Heart right ventricle (tissue), 16 donors: ENCODE measurements at places on chromosomes 12 and 14. TPM values are rescaled to one million over a fixed set of nuclear protein-coding genes. Genes with fewer than 3 reads are reported as not detected.

DNA sequence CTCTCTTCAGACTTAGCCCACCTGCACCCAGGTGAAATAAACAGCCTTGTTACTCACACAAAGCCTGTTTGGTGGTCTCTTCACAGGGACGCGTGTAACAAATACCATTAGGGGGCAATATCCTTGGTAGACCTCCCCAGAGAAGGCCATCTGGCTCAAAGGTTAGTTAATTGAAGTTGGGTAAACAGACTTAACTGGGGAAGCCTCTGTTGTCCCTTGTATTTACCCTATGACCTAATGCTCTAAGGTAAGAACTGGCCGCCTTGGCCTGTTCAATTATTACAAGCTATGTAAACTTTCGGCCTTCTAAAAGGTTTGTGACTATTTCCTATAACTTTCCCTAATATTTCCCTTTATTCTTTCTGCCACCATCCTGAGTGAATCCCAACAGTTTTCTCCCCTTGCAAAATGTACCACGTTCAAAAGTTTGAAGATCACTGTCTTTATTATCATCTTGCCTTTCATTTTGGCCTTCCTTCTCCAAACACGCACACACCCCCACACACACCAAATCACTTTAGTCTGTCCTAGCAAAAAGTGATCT, 15.3 kb upstream of the LYZ start:
- H3K4me3 ChIP-seq, result no peak overlapping the region
- DNase-seq, result no peak
- H3K27ac ChIP-seq, result no peak overlapping the region
- no peaks in the 10 kb centered on the region for H3K36me3 ChIP-seq

- no peaks in the 10 kb centered on the region for H3K4me1 ChIP-seq
- H3K4me3 ChIP-seq, result no peak overlapping the region
- no peaks in the 10 kb centered on the region for H3K36me3 ChIP-seq
- H3K27me3 ChIP-seq, result peaks cover 17% of the 10 kb centered on the region
- no peak overlapping the region for H3K27ac ChIP-seq
- no peak for DNase-seq
Observed at GRCh38 chr14:104537613-104537988, 42.0 kb upstream of the C14orf180 start.

The STAB2 gene
- 0.45 TPM for total RNA-seq

GRCh38 chr14:92328664-92329255, 5.8 kb downstream of the SLC24A4 start:
- no peak overlapping the region for H3K4me3 ChIP-seq
- no peak overlapping the region for H3K27ac ChIP-seq
- H3K27me3 ChIP-seq, result peaks cover 31% of the 10 kb centered on the region
- H3K4me1 ChIP-seq, result peaks cover 6% of the 10 kb centered on the region
- DNase-seq, result no peak

GRCh38 chr12:30913323-30913722, 13.2 kb upstream of the TSPAN11 start:
- no peaks in the 10 kb centered on the region for H3K36me3 ChIP-seq
- no peak for DNase-seq

GRCh38 chr14:65238456-65238855, 136.1 kb upstream of the MAX start:
- H3K36me3 ChIP-seq, result no peaks in the 10 kb centered on the region
- peaks cover 16% of the 10 kb centered on the region for H3K4me1 ChIP-seq
- no peak for DNase-seq

DNA sequence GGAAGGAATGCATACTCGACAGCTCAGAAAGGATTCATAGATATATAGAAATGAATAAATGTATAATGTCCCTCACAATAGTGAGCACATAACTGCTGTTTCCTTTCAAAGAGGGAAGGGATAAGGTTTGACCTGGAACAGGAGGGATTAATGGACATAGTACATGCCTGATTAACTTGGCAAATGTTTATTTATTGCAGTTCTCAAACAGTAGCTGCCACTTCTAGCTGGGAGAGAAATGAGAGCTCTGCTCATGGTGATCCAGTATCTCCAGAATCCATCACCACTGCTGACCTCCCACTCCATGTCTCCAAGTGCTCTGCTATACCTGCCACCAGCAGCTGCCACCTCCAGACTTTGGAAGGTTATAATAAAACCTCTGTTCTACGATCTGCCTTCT, 108.1 kb downstream of the LRIG3 start:
- no peak overlapping the region for H3K4me3 ChIP-seq
- H3K4me1 ChIP-seq, result no peaks in the 10 kb centered on the region
- H3K27ac ChIP-seq, result no peak overlapping the region
- no peaks in the 10 kb centered on the region for H3K36me3 ChIP-seq

DNA sequence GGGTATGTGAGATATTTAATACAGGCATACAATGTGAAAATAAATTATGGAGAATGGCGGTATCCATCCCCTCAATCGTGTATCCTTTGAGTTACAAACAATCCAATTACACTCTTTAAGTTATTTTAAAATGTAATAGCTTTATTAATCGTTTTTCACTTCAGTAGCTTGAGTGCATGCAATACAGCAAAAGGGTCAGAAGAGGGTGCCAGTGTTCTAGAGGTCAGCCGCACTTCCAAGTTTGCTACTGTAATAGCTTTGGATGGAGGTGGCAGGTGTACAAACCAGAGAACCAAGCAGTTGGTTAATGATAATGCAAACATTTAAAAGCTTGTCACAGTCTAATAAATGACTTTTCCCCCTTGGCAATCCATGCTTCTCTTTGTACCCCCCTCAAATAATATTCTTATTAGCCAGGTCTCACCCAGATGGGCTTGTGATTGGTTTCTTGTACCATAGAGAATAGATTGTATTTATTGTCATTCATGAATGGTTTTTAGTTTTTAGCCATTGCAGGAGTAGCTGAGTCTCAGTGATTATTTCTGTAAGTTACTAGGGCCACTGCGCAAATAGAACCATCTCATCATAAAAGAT, 127.0 kb downstream of the ERC1 start:
- no peak overlapping the region for H3K27ac ChIP-seq
- no peaks in the 10 kb centered on the region for H3K36me3 ChIP-seq
- no peaks in the 10 kb centered on the region for H3K27me3 ChIP-seq
- H3K4me1 ChIP-seq, result no peaks in the 10 kb centered on the region

DNA sequence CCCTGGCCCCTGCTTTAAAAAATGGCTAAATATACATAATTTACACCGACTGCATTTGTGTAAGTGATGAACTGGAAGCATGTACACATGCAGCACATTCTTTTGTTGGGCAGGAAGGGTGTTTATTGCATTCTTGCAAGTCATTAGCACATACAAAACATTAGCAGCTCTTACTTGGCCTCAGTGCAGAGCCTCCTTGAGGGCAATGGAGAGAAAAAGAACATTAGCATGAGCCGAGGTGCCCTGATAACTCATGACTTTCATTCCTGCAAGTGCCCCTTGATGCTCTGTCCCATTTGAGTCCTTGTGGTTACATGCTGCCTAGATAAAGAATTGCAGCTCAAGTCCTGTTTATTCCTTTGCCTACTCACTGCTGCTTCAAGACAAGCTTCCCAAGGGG, 61.9 kb downstream of the PAX9 start:
- no peaks in the 10 kb centered on the region for H3K36me3 ChIP-seq
- no peak overlapping the region for H3K4me3 ChIP-seq
- no peak for DNase-seq
- no peak overlapping the region for H3K27ac ChIP-seq
- H3K27me3 ChIP-seq, result no peaks in the 10 kb centered on the region

The RFLNA gene
- not detected for total RNA-seq

The APEX1 gene
- 77.4 TPM for total RNA-seq

- no peaks in the 10 kb centered on the region for H3K4me1 ChIP-seq
- H3K4me3 ChIP-seq, result no peak overlapping the region
- no peaks in the 10 kb centered on the region for H3K27me3 ChIP-seq
- no peak for DNase-seq
- H3K36me3 ChIP-seq, result no peaks in the 10 kb centered on the region
- no peak overlapping the region for H3K27ac ChIP-seq
Observed at GRCh38 chr14:79564371-79564770, 646.9 kb downstream of the DIO2 start.

The NGB gene
- total RNA-seq, result not detected

DNA sequence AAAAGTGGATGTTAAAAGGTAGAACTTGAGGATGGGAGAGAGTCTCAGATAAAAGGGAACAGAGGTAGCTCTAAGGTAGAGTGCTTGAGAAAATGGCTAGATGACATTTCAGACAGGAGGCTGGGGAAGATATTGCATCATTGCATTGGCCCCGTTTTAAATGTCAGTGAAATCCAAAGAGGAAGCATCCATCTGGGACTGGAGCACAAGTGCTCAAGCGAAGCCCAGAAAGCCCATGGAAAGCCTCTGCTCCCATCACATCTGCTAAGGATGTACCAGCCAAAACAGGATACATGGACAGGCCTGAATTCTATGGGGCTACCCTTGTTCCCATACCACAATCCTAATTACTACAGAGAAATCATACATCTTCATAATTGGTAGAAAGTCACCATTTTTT, 581.5 kb upstream of the TMEM132C start:
- H3K27ac ChIP-seq, result no peak overlapping the region
- no peaks in the 10 kb centered on the region for H3K4me1 ChIP-seq
- H3K36me3 ChIP-seq, result no peaks in the 10 kb centered on the region
- no peak overlapping the region for H3K4me3 ChIP-seq

GRCh38 chr12:118500299-118500698, 123.9 kb downstream of the SUDS3 start:
- no peaks in the 10 kb centered on the region for H3K36me3 ChIP-seq
- peaks cover 8% of the 10 kb centered on the region for H3K4me1 ChIP-seq
- H3K27ac ChIP-seq, result no peak overlapping the region

The GRIN2B gene
- total RNA-seq, result not detected

The ARHGDIB gene
- total RNA-seq, result 71.0 TPM

DNA sequence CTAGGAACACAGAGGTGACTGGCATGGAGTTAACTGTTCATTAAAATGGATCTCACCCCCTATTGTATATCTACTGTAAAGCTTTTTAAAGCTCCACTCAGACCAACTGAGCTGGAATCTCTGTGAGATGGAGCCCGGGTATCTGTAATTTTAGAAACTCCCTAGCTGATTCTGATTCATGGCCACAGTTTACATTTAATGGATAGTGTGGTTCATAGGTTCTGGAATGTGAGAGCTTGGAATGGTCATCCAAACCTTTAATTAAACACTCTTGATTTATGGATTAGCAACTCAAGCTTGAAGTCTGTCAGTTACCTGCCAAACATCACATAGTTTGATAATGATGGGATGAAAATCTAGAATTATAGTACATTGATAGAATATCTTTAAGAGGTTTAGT, 183.8 kb downstream of the SLC25A21 start:
- H3K36me3 ChIP-seq, result no peaks in the 10 kb centered on the region
- H3K27ac ChIP-seq, result no peak overlapping the region
- H3K4me3 ChIP-seq, result no peak overlapping the region
- H3K4me1 ChIP-seq, result no peaks in the 10 kb centered on the region

- H3K27ac ChIP-seq, result no peak overlapping the region
- no peaks in the 10 kb centered on the region for H3K4me1 ChIP-seq
- no peak overlapping the region for H3K4me3 ChIP-seq
- DNase-seq, result no peak
Observed at GRCh38 chr12:26696048-26696612, 136.9 kb downstream of the ITPR2 start.

- H3K27ac ChIP-seq, result no peak overlapping the region
- no peak overlapping the region for H3K4me3 ChIP-seq
- no peaks in the 10 kb centered on the region for H3K27me3 ChIP-seq
- DNase-seq, result no peak
Observed at GRCh38 chr14:65237941-65238340, 135.6 kb upstream of the MAX start.

The CISTR gene
- 2.9 TPM for total RNA-seq

The WSCD2 gene
- not detected for total RNA-seq

GRCh38 chr14:93303659-93304058, 29.2 kb downstream of the BTBD7 start:
- no peak overlapping the region for H3K4me3 ChIP-seq
- H3K27me3 ChIP-seq, result no peaks in the 10 kb centered on the region
- peak; percentile 31 for DNase-seq
- peaks cover 70% of the 10 kb centered on the region for H3K4me1 ChIP-seq
- H3K36me3 ChIP-seq, result no peaks in the 10 kb centered on the region

The GPX2 gene
- total RNA-seq, result not detected

DNA sequence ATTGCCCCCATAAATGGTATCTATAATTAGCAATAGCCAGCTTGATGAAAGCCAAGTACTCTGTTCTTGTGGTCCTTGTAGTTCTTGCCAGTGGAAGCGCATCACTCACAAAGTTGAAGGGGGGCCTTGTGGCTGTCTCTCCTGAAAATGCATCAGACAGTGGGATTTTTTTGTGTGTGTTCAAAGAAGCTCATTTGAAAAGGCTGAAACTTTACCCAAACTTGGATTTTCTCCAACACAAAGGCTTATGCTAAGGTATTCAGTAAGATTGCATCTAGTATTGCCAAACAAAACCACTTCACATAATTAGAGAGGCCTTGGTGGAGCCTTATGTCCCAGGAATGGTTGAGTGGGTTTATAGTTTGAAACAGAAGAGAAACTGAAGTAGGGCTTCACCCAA, 216.7 kb upstream of the TMTC1 start:
- H3K27me3 ChIP-seq, result no peaks in the 10 kb centered on the region
- no peak for DNase-seq
- H3K4me3 ChIP-seq, result no peak overlapping the region
- H3K4me1 ChIP-seq, result no peaks in the 10 kb centered on the region
- H3K36me3 ChIP-seq, result no peaks in the 10 kb centered on the region

DNA sequence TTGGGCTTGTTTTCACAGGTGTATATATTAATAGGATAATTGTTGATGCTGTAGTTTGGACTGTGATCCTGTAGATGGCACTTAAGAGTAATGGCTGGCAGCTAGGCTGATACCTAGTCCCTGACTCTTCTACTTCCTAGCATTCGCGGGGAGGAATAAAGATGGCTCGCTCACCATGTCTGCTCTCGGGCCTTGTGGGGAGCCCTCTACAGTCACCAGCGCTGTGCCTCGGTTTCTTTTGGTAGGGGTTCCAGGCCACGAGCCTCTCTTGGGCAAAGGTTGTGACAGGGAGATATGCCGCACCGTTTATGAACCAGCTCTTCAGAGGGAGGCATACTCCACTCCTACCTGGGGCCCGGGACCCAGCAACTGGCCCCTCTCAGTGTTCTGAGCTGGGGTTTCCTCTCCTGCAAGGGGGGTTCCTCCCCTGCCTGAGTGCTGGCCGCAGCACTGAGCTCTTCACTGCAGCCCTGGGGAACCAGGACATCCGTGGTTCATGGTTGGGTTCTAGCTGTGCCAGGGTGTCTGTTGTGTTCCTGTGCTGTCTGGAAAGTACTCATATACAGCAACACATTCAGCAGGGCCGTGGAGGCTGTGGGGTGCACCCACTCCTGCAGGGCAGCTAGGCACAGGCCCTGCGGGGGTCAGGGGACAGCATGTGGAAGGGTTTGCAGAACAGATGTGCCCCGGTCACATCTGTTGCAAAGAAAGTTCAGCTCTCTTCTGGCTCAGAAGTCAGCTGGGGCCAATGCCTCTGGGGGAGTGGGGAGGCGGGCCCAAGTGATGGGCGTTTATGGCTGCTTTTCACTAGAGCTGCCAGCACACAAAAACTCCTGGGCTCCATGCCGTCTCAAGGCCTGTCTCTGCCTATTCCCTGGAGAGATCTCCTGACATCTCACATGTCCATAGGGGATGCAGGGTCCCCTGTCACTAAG, 147.9 kb downstream of the PPFIA2 start:
- H3K4me3 ChIP-seq, result no peak overlapping the region
- no peaks in the 10 kb centered on the region for H3K4me1 ChIP-seq
- H3K27ac ChIP-seq, result no peak overlapping the region

GRCh38 chr12:129145381-129145780, 292.1 kb downstream of the GLT1D1 start:
- H3K27me3 ChIP-seq, result peaks cover 11% of the 10 kb centered on the region
- H3K36me3 ChIP-seq, result no peaks in the 10 kb centered on the region
- no peak overlapping the region for H3K4me3 ChIP-seq
- DNase-seq, result no peak
- H3K27ac ChIP-seq, result no peak overlapping the region
- no peaks in the 10 kb centered on the region for H3K4me1 ChIP-seq

The PLA2G1B gene
- total RNA-seq, result 1.3 TPM
